ENCODE measurements at places on chromosomes 12 and 14. TPM values are rescaled to one million over a fixed set of nuclear protein-coding genes. Genes with fewer than 3 reads are reported as not detected.

- H3K27ac ChIP-seq = no peak overlapping the region
- H3K27me3 ChIP-seq = no peaks in the 10 kb centered on the region
- H3K4me1 ChIP-seq = no peaks in the 10 kb centered on the region
- no peak overlapping the region for H3K4me3 ChIP-seq
- DNase-seq = no peak
Observed at GRCh38 chr12:16027002-16027401, 115.9 kb downstream of the DERA start.

- H3K4me1 ChIP-seq = no peaks in the 10 kb centered on the region
- H3K27ac ChIP-seq = no peak overlapping the region
- DNase-seq = no peak
- H3K27me3 ChIP-seq = no peaks in the 10 kb centered on the region
Observed at GRCh38 chr12:114746297-114747011, 62.5 kb upstream of the TBX3 start.

DNA sequence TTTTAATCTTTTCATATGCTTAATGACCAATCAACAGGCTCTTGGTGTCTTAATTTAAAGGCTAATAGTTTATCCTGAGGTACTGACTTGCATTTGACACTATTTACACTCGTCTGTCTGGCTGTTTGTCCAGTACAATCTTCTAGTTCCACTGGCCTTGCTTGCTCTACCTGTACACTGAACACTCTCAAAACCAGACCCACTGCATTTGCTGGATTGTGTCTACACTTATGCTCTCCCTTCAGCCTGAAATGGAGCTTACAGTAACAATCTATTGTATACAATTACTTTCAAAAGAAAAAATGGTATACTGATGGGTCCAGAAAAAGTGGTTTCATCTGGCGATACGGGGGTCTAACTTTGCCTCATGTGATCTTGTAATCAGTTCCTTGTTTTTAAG lies 2.3 kb upstream of the ACSS3 start:
- no peaks in the 10 kb centered on the region for H3K4me1 ChIP-seq
- no peaks in the 10 kb centered on the region for H3K27me3 ChIP-seq
- H3K27ac ChIP-seq = no peak overlapping the region
- no peak overlapping the region for H3K4me3 ChIP-seq
- no peaks in the 10 kb centered on the region for H3K36me3 ChIP-seq
- DNase-seq = no peak

- peak; percentile 65 for DNase-seq
- H3K4me3 ChIP-seq = peak within 1 kb of the TSS; percentile 91
- H3K4me1 ChIP-seq = peaks cover 64% of the 10 kb centered on the region
- no peaks in the 10 kb centered on the region for H3K27me3 ChIP-seq
Observed at GRCh38 chr12:4273652-4274395, at the start of gene CCND2. Gene CCND2 (plus strand): TSS chr12:4273762. CDS start chr12:4274041, 279 bp downstream.

GRCh38 chr14:75875958-75876357 lies 105.8 kb downstream of the TGFB3 start:
- H3K36me3 ChIP-seq = no peaks in the 10 kb centered on the region
- H3K4me3 ChIP-seq = no peak overlapping the region
- H3K27me3 ChIP-seq = no peaks in the 10 kb centered on the region
- DNase-seq = no peak
- no peak overlapping the region for H3K27ac ChIP-seq

Gene PTHLH
- polyA plus RNA-seq = not detected

GRCh38 chr14:91835920-91836843 lies 31.2 kb downstream of the TC2N start:
- no peaks in the 10 kb centered on the region for H3K36me3 ChIP-seq
- H3K27me3 ChIP-seq = no peaks in the 10 kb centered on the region
- peak; percentile 84 for DNase-seq
- peak overlapping the region; percentile 68 for H3K27ac ChIP-seq
- H3K4me1 ChIP-seq = peaks cover 21% of the 10 kb centered on the region
- peak overlapping the region; percentile 79 for H3K4me3 ChIP-seq

- peak; percentile 44 for DNase-seq
- H3K4me1 ChIP-seq = peaks cover 4% of the 10 kb centered on the region
- no peak overlapping the region for H3K27ac ChIP-seq
- H3K27me3 ChIP-seq = peaks cover 4% of the 10 kb centered on the region
- H3K4me3 ChIP-seq = no peak overlapping the region
Observed at GRCh38 chr14:21039585-21040369, 2.4 kb upstream of the RNASE7 start.

- no peaks in the 10 kb centered on the region for H3K36me3 ChIP-seq
- no peak overlapping the region for H3K27ac ChIP-seq
- H3K27me3 ChIP-seq = no peaks in the 10 kb centered on the region
- no peak for DNase-seq
- no peak overlapping the region for H3K4me3 ChIP-seq
- H3K4me1 ChIP-seq = no peaks in the 10 kb centered on the region
Observed at GRCh38 chr14:87109271-87109670, 883.7 kb downstream of the GALC start.

Gene PROX2
- 0.21 TPM for polyA plus RNA-seq

Gene CYP27B1
- polyA plus RNA-seq = 0.26 TPM

- H3K4me3 ChIP-seq = no peak overlapping the region
- no peaks in the 10 kb centered on the region for H3K36me3 ChIP-seq
- H3K27me3 ChIP-seq = no peaks in the 10 kb centered on the region
- no peak for DNase-seq
- H3K4me1 ChIP-seq = no peaks in the 10 kb centered on the region
Observed at GRCh38 chr12:63916561-63917476, 72.3 kb downstream of the SRGAP1 start.

GRCh38 chr12:28421374-28421773 lies 231.1 kb downstream of the CCDC91 start:
- no peak for DNase-seq
- peaks cover 2% of the 10 kb centered on the region for H3K36me3 ChIP-seq

Gene NKX2-8
- not detected for polyA plus RNA-seq

GRCh38 chr14:65920996-65921395 lies 508.5 kb downstream of the FUT8 start:
- H3K36me3 ChIP-seq = no peaks in the 10 kb centered on the region
- DNase-seq = no peak
- no peaks in the 10 kb centered on the region for H3K27me3 ChIP-seq
- H3K27ac ChIP-seq = no peak overlapping the region
- no peak overlapping the region for H3K4me3 ChIP-seq
- H3K4me1 ChIP-seq = peaks cover 6% of the 10 kb centered on the region

DNA sequence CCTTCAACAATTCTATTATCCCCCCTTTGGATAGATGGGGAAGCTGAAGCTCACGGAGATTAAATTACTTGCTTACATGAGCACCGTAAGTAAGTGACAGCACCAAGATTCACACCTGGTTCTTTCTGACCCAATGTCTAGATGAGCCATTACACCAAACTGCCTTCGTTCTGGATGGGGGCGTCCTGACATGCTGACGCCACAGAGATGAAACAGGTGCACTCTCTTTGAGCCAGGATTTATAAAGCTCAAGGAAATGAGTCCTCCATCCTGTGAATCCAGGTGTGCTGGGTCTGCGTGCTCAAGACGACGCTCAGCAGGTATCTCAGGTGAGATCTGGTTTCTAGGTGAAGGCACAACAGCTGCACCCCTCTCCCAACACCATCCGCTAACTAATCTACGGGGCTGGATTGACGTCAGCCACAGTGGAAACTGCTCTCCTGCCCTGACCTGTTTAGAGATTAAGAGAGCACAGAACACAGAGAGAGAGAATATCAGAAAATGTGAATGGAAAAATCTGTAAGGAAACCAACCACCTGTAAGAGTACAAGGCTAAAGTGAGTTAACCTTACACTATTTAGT lies 61.6 kb downstream of the KSR2 start:
- no peaks in the 10 kb centered on the region for H3K36me3 ChIP-seq
- no peak for DNase-seq
- H3K27me3 ChIP-seq = no peaks in the 10 kb centered on the region
- no peak overlapping the region for H3K27ac ChIP-seq
- H3K4me1 ChIP-seq = no peaks in the 10 kb centered on the region

Gene TSPAN8
- polyA plus RNA-seq = not detected

DNA sequence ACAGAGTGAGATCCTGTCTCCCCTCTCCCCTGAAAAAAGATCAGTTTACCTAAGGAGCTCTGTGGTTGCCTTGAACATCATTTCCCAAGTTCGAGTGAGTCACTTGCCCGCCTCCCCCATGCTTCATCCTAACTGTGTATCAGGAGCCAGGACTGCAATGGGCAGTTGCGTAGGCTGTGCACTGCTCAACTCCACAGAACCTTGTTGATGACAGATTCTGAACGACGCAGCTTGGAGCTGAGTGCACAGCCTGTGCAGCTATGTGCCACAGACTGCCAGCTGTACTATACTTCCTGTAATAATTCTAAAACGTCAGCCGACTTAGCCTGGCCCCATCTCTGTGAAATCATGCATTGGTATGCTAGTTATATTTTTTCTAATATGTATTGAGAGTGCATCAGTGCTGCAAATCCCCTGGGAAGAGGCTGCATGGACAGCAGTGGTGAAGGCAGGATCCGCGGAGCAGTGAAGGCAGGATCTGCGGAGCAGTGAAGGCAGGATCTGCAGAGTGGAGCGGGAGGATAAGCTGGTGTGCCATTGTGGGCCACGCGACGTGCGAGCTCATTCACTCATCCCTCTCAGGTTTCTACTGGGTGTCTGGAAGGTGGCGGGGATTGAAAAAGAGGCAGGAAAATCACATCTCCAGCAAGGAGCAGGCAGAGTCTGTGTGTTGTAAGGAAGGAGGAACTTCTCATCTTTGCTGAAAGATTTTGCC lies 80.8 kb downstream of the GALNT9 start:
- no peak for DNase-seq
- no peak overlapping the region for H3K4me3 ChIP-seq
- no peak overlapping the region for H3K27ac ChIP-seq
- no peaks in the 10 kb centered on the region for H3K27me3 ChIP-seq
- no peaks in the 10 kb centered on the region for H3K36me3 ChIP-seq

- no peak overlapping the region for H3K27ac ChIP-seq
- H3K27me3 ChIP-seq = no peaks in the 10 kb centered on the region
- no peak overlapping the region for H3K4me3 ChIP-seq
- no peak for DNase-seq
Observed at GRCh38 chr14:70567791-70568190, 32.7 kb downstream of the MED6 start.

Measured in CD4-positive, CD25-positive, alpha-beta regulatory T cell (primary cell).